ENCODE measurements at places on chromosomes 11 and 22.

- DNase-seq: no peak
These were observed 880.0 kb downstream of the BRD1 start for GRCh38 chr22:48947636-48948035.

DNA sequence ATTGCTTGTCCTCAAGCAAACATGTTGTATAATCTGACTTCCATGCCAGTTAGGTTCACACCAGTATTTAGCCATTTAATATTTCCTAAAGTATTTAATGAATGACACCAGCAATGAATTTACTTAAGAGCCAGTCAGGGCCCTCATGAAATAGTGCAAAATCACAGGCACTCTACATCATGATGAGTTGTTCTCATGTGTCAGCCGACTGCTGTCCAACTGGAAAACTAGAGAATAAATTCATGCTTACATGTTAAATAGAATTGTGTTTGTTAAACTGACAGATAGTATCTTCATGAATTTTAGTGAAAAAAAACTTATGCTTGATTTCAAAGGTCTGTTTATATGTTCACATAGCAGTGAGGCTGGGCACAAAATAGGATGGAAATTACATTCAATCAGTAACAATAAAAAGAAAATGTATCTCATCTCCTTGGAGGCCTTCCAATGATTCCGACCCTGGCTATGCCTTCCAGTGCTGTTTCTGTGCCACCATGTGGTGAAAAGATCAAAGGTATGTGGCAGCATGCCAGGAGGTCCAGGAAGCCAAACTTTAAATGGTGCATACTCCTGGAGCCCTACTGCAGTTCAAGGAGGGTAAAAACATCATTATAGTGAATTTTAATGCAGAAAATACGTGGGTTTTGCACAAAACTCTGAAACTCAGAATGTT is 45.2 kb downstream of the CTSC start:
- no peak for DNase-seq

GRCh38 chr22:35842954-35843353 is 125.3 kb downstream of the APOL5 start:
- DNase-seq: no peak

- DNase-seq: no peak
These were observed 886.3 kb upstream of the RAG2 start for GRCh38 chr11:37484298-37484697.

GRCh38 chr11:101931692-101932091 is 15.4 kb upstream of the ANGPTL5 start:
- no peak for DNase-seq

GRCh38 chr11:57459164-57460021 is 935 bp upstream of the RTN4RL2 start:
- DNase-seq: no peak

GRCh38 chr11:66080055-66080817 is 10.2 kb downstream of the PACS1 start:
- DNase-seq: peak; percentile 76

DNA sequence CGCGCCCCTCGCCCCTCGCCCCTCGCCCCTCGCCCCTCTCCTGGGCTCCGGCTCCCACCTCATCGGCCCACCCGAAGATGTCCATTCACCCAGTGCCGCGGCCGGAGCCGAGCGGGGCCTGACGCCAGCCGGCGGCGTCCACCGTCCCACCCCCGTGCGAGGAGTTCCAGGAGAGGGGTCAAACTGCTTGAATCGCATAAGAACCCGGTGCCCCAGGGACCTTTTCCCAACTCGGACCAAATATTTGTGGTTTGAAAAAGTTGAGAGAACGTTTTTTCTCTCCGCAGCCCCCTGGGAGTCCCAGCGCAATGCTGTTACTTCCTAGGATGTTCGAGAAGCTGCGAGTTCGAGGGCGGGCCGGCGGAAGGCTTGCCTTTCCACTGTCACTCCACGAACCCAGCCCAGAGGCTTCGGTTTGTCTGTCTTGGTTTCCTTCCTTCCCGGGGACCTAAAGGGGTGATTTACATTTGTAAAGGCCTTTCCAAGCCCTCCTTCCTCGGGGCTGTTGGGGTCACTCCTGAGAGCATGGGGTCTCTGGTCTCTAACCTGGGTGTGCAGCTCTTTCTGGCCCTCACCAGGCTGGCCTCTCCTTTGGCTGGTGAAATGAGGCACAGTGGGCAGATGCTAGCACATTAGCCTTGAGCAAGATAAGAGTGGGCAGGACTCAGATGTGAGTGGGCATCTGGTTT is 38.0 kb downstream of the ETS1 start:
- DNase-seq: no peak

DNA sequence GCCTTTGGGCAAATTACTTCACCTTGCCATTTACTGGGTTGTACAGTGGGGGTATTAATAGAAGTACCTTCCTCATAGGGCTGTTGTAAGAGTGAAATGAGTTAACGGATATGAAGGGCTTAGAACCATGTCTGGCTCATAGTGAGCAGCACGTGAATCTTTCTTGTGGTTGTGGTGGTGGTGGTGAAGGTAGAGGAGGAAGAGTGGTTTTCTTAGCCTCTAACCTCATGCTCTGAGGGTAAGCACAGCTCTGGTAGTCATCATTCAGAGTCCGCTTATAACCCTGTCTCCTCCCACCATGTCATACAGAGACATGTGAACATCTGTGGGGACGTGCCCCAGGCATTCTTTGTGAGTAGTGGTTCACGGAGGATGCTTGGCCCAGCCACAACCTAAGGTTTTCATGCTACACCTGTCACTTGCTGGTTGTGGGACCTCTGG is 43.6 kb downstream of the TEAD1 start:
- no peak for DNase-seq

- no peak for DNase-seq
These were observed 39.8 kb downstream of the MUC6 start for GRCh38 chr11:996681-997080.

DNA sequence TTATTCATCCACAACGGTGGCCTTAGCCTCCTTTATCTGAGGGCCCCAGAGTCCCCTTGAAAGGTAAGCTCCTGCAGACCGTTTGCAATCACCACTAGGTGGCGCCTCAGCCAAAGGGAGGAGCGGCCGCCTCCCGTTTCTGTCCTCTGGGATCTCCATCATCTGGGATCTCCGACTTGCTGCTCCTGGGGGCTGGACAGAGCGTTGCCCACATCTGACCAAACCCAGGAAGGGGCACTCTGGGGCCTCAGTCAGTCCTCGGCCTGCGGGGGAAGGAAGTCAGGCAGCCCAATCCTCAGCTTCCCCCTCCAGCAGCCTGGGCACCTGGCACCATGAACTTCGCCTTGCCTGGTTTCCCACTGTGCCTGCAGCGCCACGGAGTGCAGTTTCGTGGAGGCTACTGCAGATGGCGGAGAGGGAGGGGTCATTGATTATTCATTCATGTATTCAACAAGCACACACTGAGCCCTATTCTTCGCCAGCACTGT is 23.5 kb downstream of the TP53I11 start:
- DNase-seq: peak; percentile 78

DNA sequence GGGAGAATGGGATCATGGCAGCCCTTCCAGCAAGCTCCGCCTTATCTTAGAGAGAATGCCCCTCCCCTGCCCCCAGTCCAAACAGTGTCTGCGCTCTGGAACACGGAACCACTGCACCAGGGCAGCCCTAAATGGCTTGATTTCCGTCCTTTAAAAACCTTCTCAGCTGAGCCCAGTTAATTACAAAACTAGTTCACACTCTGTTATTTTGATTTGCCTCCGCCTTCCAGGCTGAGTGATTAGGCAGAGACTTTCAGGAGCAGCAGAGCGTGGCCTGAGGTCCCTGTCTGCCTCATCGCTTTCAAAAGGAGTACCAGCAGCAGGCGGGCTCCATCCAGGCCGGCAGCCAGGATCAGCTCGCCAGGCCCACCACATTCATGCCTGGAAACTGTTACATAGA is 313.0 kb downstream of the BRD1 start:
- DNase-seq: no peak

DNA sequence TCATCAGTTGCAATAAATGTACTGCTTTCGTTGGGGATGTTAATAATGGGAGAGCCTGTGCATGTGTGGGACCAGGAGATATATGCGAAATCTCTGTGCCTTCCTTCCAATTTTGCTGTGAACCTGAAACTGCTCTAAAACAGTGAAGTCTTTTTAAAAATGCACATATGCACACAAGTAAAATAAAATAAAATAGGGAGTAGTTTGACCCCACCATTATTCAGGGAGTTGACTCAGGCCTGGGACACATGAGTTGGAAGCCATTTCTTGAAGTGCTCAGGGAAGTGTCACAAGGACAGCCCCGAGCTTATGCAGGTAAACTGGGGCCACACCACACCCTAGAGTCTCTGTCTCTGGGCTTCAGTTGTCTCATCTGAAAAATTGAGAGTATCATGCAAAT is 183.1 kb upstream of the POU2AF2 start:
- no peak for DNase-seq

GRCh38 chr11:131301306-131301705 is 69.1 kb upstream of the NTM start:
- no peak for DNase-seq

DNA sequence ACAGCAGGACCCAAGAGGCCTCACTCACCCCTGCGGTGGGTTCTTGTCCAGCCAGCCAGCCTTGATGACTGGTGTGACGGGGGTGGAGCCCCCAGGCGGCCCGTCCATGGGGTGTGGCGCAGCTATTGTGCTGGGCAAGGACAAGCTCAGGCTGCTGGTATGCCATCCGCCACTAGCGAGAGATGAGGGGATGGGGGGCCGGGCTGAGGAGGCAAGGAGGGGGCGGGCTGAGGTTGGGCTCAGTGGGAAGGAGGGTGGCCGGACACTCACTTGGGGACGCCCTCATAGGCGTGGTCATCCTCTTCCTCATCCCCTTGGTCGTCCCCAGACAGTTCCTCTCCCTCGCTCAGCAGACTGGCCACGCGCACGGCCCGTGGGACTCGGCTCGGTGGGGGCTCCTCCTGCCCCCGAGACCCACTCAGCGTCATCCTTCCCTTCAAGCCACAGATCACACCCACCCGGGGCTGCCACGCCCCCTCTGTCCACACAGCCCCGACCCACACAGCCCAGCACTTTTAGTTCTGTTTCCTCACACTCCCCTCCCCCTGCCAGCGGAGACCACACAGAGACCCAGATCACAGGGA is 38.0 kb upstream of the PDE2A start:
- no peak for DNase-seq

GRCh38 chr11:66126064-66126463 is 56.0 kb downstream of the PACS1 start:
- no peak for DNase-seq

DNA sequence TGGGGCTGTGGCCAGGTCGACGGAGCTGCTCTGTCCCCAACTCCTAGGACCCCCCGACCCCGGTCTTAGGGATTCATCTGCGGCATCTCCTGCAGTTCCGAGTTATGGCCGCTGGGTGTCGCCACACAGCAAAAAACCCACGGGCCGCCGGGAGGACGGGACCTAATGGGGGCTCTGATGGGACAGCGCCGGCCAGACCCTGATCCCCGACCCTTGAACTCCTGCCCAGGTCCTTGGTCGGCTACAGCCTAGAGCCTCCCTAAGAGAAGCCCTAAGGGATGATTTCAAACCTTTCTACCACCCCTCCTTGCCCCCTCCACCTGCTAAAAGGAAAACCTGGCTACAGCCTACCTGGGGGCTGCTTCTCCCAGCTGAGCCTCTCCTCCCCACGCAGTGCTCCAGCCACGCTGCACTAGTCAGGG is 30.8 kb upstream of the LRRC10B start:
- peak; percentile 54 for DNase-seq

DNA sequence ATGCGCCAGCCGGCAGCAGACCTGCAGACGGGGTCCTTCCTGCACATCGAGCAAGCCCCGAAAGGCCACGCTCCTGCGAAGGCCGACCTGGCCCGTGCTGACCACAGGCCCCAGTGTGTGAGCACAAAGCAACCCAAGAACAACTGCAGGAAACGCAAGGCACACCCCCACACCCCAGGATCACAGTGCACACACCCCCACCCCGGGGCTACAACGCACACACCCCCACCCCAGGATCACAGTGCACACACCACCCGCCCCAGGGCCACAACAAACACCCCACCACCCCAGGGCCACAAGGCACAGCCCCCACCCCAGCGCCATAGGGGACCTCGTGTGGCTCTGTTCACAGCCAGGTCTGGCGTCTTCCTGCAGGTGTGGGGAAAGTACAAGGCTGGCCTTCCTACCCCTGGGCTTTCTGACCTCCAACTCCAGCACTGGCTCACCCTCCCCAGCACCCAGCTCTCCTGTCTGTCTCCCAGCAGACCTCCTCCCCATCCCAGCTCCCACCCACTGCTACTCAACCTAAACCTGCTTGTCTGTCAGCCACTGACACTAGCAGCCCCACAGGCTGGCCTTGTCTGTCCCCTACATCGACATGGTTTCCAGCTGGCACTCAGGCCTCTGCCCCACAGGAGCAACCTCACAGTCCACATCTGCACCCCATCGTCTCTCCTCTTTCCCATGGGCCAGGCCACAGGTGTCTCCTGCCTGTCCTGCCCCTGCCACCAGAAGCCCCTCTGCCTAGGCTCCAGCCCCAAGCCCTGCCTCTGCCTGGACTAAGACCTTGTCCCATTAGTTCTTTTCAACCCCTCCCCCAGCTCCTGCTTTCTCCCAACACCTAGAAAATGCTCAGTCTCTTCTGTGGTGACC is 20.5 kb upstream of the EFCAB6 start:
- DNase-seq: no peak

- DNase-seq: no peak
These were observed 385.1 kb upstream of the CCDC90B start for GRCh38 chr11:83671289-83671688.

DNA sequence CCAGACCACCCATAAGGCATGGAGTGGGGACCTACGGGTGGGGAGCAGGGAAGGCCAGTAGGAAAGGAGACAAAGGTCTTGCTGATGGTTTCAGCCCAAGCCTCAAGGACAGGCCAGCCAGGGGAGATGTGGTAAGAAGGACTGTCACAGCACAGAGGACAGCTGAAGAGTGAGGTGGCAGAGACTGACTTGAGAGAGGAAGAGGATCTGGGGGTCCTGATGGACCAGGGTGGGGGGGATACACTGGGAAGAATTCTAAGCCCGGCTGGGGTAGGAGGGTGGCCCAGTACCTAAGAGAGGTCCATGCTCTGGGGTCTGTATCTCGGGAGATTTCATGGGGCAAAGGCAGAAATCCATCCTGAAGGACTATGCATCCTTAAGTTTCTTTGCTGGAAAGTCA is 66.1 kb upstream of the THY1 start:
- DNase-seq: no peak

GRCh38 chr11:64372802-64373597 is 14.0 kb downstream of the RPS6KA4 start:
- DNase-seq: no peak
